ENCODE measurements at places on chromosomes 5 and 9.

- DNase-seq: no peak
These were observed 71.8 kb upstream of the PPARGC1B start for GRCh38 chr5:149658299-149658698.

DNA sequence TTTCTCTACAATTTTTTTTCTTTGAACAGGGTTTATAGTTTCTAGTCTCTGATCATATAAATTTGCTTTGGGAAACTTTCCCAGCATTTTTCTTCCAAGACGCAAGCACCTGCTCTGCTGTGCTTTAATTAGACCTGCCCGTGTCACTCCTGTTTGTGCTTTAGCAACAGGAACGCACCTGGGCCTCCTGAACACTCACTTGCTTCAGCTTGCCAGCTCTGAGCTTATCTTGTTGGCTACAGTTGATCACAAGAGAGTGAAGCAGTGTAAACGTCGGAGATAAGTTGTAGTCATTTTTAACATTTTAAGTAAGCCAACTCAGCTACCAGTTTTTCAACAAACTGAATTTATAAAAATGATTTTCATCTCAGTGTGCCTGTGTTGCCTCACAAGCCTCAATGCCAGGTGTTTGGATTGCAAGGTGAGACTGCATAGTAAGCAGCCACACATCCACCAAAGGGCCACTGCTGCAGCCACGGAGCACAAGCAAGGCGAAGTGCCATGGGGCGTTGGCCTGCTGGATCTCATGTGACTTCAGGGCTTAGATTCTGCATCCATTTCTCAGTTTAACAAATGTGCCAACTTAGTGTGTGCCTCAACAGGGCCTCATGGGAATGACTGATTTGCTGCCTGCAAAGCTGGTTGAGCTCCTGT, 166.9 kb downstream of the TRIO start:
- no peak for DNase-seq

- peak; percentile 77 for DNase-seq
These were observed 52.2 kb upstream of the DAB2IP start for GRCh38 chr9:121598965-121599871.

DNA sequence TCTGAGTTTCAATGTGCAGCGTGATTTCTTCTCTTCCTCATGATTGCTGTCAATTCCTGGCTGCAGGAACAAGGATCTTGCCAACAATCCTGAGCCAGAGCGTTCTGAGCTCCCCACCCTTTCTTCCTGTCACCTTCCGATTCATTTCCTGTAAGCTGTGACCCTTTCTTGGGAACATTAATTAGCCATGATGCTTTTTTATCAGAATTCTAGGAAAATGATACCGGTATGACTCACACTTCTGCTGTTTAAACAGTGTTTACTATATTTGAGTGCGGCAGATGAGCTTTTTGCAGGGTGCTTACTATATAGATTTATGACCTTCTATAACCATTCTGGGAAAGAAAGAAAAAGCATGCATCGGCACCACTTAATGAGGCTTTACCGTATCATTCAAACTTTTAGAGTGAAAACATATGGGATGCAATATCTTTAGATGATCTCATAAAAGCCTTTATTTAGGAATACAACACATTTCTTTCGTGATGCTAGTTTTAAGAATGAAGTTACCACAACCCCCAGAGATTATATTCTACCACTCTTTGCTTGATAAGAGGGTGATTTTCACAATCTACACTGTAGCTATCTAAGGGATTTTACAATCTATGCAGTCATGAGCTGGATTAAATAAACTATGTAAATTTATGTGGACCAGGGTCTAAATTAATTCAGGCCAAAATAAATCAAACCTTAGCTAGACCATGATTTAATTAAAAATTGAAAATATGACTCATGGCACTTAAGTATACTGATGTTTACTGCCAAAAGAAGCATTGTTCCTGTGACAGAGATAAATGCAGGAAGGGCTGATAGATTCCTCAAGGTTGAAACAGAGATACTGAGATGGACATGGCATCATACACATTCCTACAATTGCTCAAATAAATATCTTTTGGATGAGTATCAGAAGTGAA, 38.0 kb upstream of the OSMR start:
- peak; percentile 14 for DNase-seq

- DNase-seq: no peak
These were observed 842.9 kb upstream of the SEMA6A start for GRCh38 chr5:117417501-117417900.

- no peak for DNase-seq
These were observed 86.9 kb downstream of the PTCD2 start for GRCh38 chr5:72407078-72407477.

DNA sequence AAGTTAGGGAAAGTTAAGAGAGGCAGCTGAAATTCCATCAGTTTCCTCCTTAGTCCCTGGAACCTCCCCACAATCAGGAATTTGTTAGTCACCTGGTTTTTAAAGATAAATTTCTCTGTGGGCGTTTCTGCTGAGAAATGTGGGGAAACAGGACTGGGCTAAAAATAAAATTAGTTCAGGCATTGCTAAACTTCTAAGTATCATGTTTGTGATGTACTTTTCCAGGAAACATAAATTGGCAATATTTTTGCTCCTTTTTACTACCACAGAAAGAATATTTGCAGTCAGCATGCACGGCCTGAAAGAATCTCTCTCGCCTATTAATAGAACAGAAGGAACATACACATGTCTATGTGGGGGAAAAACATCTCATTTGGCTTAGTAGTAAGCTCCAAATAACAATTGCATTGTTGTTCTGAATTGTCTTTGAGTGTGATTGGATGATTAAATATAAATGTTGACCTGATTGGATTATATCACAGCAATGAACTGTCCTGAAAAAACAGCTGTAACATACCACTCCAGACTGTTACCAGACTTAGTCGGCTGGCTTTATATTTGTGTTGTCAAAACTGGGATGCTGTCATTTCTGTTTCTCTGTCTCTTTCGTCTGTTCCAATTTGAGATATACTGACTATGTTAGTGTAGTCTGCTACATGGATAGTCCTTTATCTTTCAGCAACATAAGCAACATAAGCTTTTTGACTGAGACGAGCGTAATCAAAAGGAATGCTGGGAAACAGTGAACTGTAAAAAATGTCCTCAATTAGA, 12.9 kb downstream of the TJP2 start:
- DNase-seq: peak; percentile 33

DNA sequence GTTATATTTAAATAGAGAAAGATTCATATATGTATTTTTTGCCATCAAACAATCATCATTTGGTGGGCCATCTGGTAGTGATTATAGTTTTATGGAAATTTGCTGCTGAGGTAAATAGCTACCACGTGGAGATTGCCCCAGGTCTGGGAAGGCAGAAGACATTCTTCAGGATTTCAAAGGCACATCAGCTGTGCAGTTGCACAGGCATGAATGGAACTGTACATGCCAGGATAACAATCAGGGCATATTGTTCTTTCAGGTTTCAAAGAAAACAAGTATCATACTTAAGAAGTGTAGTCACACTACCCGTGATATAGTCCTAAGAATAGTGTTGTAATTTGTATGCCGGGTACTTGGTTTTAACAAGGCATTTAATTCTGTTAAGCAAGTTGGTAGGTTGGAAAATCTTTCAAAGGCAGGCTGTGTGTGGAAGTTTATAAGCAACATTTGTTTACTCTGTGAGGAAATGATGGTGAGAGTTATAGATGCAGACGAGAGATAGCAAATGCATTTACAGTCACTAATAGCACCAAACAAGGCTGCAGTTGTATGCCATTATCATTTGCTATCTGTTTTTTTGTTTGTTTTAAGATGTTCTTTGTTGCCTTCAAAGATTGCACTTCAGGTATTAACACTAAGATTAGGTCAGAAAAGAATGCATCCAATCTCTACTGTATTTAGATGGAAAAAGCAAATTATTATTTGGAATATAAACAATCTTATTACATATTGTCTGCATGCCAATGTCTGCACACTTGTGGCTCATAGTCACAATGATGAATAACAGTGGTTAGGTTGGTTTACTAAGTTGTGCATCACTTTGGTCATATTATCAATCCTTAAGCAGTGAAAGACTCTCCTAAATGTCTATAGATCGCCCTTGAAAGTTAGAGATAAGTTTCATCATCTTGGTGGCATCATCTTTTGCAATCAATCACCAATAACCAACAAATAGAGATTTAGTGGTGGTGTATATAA, 55.3 kb downstream of the RPS23 start:
- DNase-seq: peak; percentile 62

- DNase-seq: peak; percentile 73
These were observed 1.3 kb downstream of the CD72 start for GRCh38 chr9:35616681-35617459.

Measured in astrocyte of the hippocampus (primary cell).